ENCODE measurements at places on chromosomes 3 and 15.

GRCh38 chr3:32229565-32229964 is 8.9 kb upstream of the CMTM8 start:
- DNase-seq, result no peak

DNA sequence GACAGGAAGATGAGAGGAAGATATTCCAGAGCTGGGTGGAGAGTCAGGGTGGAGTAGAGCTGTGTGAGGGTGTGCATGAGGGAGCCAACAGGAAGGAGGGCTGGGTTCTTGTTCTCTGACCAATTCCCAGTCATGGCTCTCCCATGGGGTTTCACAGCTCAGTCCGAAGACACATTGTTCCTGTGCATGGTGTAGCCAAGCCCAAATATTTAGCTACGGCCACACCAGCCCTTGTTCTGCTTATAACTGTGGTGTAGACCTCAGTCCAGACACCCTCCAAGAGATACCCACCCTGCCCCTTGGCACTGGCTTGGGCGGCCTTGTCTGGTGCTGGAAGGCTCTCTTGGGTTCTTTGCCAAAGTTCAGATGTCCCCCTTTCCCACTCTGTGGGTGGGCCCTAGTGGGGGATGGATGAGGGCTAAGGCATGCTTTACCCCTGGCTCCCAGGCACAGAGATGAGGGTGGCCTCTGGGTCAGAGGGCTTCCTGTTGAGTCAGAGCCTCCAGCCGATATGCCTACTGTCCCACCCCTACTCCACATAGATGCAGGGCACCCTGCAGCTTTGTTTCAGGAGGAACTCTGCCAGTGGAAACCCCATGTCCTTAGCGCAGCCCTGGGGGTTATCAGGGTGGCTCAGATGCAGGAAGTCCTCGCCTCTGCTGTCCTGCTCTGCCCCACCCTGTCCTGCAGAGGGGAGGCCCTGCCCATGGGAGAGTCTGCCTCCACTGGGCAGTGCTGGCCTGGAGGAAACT is 271.2 kb upstream of the CTDSPL start:
- DNase-seq, result no peak

DNA sequence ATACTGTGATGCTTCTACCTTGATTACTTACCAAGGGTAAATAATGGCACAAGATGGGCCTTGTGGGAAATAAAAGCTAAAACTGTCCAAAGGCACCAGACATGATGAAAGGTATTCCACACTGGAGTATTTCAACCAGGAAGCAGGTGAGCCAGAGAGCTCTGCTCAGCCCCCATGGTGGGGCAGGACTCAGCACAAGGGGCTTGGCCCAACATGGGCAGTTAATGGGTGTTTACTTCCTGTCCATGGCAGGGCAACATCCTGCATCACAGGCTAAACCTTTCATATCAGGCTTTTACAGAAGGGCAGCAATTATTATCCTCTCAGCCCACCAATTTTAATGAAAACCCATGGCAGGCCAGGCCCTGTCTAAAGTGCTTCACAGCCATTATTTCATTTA is 38.2 kb downstream of the MAGI1 start:
- no peak for DNase-seq

- no peak for DNase-seq
Measured at GRCh38 chr3:143825513-143825912, 22.8 kb downstream of the SLC9A9 start.

DNA sequence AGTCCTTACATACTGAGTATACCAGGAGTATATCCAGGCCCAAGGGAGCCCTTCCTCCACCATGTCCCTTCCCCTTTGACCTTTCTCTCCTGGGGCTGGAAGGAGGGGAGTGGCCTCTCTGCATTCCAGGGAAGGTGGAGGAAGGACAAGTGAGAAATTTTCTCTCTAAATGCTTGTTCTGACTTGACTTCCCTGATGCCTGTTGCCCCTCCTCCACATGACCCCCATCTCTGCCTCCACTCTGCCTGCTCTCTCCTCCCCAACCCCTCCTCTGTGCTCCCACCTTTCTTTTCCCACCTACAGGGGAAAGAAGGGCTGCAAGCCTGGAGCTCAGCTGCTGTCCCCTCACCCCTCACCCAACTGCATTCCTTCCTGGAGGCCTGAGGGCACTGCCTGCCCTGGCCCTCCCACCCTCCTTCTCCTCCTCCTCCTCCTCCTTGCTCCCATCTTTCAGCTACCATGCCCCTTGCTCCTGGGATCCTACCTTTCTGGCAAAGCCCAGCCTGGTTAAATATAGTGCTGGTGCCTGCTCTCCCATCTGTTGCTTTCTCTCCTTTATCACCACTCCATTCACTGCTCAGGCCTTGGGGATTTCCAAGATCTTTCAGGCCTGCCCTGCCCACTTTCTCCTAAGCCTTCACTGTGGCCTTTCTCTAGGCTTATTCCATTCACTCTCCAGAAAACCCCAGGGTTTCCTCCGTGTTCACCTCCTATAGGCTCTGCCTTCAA is 8.5 kb upstream of the DAG1 start:
- peak; percentile 67 for DNase-seq
